Sigmoid colon (tissue), 7 donors: ENCODE measurements at places on chromosomes 5 and 9. TPM values are rescaled to one million over a fixed set of nuclear protein-coding genes. Genes with fewer than 3 reads are reported as not detected.
A peak's percentile ranks its signal among the peaks of the same experiment; 100 is the strongest.

- no peak for DNase-seq
These were observed 225.9 kb upstream of the NR4A3 start for GRCh38 chr9:99595796-99596195.

DNA sequence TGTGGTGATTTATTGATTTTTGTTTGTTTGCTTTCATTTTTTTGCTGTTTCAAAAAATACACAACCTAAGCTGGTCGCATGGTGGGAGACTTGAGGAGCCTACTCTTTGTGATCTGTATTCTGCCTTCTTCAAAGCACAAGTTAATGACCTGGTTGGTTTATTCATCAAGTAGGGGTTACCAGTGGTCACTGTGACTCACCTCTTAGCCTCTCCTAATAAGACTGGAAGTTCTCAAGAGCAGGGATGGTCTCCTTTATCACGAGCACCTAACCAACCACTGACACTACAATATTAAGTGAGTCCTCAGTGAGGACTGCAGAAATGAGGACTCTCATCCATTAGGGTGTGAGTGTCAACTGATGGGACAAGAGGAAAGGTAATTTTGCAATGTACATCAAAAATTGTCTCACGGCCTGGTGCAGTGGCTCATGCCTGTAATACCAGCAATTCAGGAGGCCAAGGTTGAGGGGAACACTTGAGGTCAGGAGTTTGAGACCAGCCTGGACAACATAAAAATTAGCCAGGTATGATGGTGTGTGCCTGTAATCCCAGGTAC lies 13.6 kb upstream of the MTMR12 start:
- DNase-seq: no peak

GRCh38 chr5:94192658-94193391 lies 425.6 kb downstream of the KIAA0825 start:
- DNase-seq: no peak

DNA sequence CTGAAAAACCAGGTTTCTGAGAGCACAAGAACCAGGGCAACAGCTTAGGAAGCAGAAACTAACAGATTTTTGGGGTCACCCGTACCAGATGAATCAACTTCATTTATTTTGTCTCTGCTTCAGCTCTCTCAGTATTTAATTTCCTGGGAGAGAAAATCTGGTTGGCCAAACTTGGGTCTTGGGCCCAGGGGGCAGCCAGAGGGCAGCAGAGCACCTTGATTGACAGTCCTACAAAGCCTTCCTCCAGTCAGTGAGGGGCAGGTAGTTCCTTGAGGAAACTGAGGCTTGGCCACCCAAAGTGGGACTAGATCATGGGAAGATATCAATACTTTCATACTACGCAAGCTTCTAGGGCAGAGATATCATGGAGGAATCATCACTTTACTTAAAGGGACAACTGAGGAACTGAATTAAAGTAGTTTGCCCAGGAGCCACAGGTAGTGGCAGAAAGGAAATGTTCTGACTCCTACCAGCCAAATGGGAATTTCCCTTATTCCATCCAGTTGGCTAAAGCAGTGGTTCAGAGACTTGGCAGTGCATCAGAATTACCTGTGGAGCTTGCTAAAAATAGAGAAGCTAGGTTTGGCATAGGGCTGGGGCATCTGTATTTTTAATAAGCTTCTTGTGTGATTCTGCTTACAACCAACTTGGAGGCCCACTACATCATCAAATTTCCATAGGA lies 21.5 kb upstream of the ARHGAP26 start:
- DNase-seq: no peak

- peak; percentile 94 for DNase-seq
These were observed 5.6 kb downstream of the P4HA2 start for GRCh38 chr5:132221781-132222648.

- no peak for DNase-seq
These were observed 247.2 kb downstream of the KIF4B start for GRCh38 chr5:155260798-155261197.

DNA sequence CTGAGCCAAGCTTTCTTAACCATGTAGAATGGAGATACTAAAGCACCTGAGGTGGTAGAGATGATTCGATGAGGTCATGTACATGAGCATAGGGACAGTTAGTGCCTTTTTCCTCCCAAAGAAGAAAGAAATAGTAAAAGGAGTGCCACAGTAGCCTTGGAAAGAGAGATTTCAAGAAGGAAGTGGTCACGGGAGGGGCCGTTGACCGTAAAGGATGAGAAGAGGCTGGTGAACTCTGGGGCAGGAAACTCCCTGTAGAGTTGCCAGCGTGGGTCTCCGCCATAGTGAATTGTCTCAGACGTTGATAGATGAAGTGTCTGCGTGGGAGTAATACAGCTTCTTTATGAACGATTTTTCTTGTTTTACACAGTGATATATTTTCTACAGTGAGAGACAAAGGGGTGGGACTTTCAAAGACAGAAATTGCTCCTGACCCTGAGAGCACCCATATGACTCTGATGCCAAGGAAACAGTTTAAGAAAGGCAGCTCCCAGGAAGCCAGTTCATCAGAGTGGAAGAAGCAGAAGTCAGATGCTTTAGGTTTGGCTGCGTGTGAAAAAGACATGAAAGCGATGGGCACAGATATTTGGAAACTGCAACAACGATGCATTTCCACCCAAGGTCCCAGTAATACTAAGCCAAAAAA lies 41.3 kb downstream of the UGCG start:
- no peak for DNase-seq

- DNase-seq: no peak
These were observed 41.8 kb downstream of the KCNT1 start for GRCh38 chr9:135743546-135744332.

DNA sequence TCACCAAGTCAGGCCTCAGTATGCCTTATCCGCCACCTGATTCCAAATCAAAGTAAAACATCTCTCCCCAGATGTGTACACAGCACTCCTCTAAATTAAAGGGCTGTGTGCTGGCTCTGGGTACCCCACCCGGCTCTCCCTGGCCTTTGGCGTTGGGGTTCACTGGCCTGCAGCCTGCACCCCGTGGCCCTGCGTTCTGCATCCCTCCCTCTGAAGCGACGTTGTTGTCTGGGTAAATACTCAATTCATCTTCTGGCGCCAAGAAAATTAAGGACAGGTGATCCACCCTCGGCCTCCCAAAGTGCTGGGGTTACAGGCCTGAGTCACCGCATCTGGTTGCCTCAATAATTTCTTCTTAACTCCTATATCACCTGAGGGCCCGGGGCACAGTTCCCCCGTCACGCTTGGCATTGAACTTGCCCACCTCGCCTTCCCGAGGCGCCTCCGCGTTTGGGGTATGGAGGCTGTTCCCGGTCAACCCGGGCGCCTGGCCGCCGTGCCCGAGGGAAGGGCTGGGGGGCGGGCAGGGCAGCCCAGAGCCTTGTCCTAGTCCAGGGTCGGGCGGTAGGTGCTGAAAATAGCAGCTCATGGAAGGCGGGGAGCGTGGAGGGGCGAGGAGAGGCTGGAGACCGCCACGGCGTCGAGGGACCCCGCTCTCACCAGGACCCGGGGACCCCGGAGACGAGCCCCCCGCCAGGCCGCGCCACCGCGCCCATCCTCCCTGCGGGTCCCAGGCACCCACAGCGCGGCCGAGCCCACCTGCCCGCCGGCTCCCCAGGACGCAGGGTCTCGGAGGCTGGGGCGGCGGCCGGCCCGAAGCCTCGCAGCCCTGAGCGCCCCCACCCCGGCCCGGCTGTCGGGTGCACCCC lies 531 bp downstream of the ABO start:
- no peak for DNase-seq

DNA sequence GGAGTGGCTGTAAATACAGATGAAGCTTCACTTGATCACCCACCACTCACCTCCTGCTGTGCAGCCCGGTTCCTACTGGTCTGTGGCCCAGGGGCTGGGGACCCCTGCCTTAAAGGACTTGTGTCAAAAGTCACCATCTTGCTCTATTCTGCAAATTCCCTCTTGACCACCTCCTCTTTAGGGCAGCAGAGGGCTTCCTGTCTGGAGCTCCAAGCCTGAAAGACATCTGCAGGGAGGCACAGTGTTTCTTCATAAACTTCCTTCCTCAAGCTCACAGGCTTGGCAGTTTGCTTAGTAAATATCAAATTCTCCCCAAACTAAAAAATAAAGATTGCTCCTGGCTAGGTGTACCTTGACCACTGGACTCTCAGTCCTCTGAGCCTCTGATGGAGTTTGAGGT lies 104.4 kb downstream of the FRMD3 start:
- no peak for DNase-seq

DNA sequence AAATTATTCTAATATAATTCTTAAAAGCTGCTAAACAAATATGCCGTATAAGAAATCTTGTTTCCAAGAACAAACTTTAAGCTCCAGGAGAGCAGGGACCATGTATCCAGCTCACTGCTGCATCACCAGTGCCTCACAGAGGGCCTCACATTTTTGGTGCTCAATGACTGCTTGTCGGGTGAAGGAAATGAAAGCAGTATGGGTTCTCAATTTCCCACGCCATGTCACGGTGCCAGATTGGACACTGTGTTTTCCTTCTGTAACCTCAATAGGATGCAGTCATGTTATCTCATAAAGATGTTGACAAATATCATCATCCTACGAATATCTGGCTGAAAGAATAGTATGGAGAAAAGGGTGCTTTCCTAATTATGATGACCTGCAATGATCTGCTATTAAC lies 64.7 kb downstream of the POU5F2 start:
- no peak for DNase-seq

DNA sequence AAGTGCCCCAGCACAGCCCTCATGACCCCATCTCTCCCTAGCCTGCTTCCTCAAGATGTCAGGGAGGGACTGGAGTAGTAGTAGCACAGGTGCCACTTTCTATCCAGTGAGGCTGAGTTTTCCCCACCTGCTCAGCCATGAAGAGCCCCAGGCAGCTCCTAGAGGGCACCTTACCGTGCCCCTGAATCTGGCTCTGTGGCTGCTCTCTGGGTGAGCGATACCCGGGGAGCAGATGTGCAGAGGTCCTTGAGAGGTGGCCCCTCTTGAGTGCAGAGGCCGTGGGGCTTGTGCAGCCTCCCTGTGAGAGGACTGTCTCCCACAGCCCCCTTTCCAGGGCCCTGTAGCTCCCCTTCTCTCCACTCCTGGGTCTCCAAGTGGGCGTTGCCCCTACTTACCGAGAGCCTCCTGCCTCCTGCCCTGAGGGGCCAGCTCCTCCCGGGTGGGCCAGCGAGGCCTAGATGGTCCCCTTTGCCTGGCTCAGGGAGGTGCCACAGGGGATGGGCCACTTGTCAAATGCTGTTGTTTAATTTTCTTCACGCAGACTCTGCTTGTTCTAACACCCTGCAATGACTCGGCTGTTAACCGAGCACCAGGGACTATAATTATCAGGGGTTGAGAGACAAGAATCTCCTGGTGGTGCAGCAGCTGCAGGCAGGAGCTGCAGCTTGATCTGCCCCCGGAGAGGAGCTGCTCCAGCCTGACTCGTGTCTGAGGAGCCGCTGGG lies 29.6 kb upstream of the PITX1 start:
- DNase-seq: peak; percentile 48

DNA sequence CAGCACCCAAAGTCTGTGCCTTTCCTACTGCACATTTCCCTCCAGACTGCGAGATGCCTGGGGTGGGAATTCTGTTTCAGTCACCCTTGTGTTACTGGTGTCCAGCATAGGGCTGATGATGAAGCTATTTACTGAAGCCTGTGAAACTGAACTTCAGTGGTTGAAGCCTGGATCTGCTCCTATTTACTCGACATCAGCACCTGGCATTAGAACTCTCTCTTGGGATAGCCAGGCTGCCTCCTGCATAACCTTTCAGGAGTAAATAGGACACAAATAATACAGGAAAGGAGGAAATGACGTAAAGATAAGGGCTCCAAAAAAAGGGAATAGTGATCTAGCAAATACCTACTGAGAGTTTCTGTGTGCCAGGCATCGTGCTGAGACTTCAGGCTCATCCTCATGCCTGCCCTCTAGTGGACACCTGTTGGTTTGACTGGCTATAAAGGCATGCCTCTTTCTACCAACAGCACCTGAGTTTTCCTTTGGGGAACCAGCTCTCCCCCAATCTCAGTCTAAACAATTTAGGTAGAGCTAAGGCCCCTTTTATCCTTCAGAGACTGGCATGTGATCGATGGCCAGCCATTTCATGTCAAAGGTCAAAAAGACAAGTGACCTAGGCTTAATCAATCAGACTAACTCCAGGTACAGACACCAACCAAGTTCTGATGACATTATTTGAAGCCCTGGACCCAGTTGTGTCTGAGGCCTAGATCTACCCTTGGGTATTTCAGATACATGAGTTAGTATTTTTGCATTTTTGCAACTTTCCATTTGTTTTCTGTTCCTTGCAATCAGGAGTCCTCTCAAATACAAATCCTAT lies 192.1 kb upstream of the TRIM32 start:
- no peak for DNase-seq

DNA sequence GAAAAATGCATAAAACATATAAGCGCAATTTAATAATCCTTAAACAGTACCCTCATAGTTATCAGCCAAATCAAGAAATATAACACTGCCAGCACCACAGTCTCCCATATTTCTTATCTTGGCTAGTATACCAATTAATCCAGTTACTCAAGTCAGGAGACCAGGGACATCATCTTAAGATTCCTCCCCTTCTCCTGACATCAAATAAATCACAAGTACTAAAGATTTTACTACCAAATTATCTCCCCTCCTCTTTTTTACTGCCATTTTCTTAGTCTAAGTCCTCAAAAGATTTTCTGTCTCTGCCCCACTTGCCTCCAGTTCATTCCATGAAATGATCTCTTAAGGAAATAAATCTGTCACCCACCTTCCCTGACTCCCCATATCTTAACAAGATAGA lies 37.0 kb downstream of the STRBP start:
- DNase-seq: no peak

The TAS2R1 gene
- total RNA-seq: not detected

The TMEM252 gene
- not detected for total RNA-seq

The TMEM267 gene
- total RNA-seq: 9.9 TPM

The NOL6 gene
- total RNA-seq: 9.9 TPM

The ZNF608 gene
- 27.7 TPM for total RNA-seq

The CACNA1B gene
- 0.33 TPM for total RNA-seq

The IFT74 gene
- 22.5 TPM for total RNA-seq

The TMEM141 gene
- total RNA-seq: 73.5 TPM

The PCDHGA3 gene
- total RNA-seq: 3.7 TPM

The CEP78 gene
- total RNA-seq: 13.8 TPM

The NSMF gene
- total RNA-seq: 31.2 TPM

The ISL1 gene
- 1.2 TPM for total RNA-seq

The PCDHB16 gene
- total RNA-seq: 6.3 TPM

The ZCCHC9 gene
- 37.4 TPM for total RNA-seq
